Activated CD4-positive, alpha-beta T cell treated with anti-CD3 and anti-CD28 coated beads for 48 hours (primary cell): ENCODE measurements at places on chromosomes 16 and 17.

GRCh38 chr16:1472974-1473373 is 1.9 kb downstream of the CLCN7 start:
- no peak for DNase-seq

DNA sequence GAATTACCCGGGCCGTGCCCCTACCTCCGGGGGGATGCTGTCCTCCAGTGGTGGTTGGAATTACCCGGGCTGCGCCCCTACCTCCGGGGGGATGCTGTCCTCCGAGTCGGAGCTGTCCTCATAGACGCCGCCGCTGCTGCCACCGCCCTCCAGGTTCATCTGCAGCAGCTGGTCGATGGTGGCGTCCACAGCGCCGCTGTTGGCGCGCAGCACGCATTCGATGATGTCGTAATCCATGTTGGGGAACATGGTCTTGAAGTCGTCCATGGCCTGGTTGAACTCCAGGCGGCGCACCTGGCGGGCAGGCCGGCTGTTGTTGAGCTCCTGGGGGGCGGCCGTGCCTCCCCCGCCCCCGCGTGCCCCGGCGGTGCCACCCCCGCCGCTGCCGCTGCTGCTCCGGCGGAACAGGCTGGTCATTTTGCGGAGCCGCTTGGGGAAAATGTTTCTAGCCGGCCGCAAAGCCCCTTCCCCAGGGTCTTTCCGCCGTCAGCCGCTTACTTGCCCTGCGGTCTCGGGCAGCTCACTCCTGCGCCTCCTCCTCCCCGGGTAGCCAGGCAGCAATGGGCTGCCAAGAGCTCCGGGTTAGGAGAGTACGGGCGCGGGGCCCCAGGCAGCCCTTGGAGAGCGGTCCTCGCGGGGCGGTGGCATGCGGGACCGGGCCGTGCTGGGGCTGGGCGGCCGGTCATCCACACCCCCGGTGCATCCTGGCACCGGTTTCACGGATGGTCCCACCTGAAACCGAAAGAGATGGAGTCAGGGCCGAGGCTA is 35.5 kb upstream of the MRPS23 start:
- DNase-seq, result no peak

DNA sequence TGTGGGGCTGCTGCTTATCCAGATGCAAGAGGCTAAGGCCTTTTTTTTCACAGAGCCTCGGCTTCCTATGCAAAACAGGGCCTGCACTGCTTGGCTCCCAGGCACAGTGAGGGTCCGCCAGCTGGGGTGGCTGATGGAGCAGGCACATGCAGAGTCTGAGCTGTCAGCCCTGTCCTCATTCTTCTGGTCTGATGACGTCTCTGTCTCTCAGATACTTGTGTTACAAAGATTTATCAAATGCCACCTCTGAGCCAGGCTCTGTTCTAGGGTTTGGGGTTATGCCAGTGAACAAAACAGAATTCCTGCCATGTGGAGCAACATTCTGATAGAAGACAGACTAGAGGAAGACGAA is 4.8 kb downstream of the RNF40 start:
- DNase-seq, result no peak

GRCh38 chr17:40686192-40686591 is 17.4 kb downstream of the KRT24 start:
- DNase-seq, result no peak

DNA sequence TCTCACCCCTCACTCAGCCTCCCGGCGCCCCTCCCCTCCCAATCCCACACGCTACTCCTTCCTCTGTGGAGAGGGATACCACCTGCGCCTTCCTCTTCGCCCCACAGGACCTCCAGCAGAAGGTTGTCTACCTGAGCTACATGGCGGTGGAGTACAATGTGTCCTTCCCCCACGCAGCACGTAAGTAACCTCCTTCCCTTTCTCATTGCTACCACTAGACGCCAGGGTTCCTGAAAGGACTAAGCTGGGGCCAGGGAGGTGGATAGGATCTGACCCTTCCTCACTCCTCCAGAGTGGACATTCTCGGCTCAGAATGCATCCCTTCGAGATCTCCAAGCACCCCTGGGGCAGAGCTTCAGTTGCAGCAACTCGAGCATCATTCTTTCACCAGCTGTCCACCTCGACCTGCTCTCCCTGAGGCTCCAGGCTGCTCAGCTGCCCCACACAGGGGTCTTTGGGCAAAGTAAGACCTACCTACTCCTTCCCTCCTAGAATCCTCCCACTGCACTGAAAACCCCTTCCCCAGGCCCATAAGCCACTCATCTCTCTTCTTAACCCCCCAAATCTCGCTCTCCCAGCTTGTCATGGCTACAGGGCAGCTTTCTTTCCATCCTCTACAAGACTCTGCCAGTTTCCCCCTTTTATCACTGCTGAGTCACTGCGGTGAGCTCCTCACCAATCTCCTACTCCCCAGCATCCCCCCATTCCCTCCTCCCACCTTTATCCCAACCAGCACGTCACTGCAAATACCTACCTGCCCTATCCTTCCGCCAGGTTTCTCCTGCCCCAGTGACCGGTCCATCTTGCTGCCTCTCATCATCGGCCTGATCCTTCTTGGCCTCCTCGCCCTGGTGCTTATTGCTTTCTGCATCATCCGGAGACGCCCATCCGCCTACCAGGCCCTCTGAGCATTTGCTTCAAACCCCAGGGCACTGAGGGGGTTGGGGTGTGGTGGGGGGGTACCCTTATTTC is 1.5 kb downstream of the CD68 start:
- DNase-seq, result no peak

- no peak for DNase-seq
These were observed 1.5 kb downstream of the CPNE2 start for GRCh38 chr16:57093666-57094564.

- DNase-seq, result no peak
These were observed 85.9 kb upstream of the SMURF2 start for GRCh38 chr17:64747938-64748540.

DNA sequence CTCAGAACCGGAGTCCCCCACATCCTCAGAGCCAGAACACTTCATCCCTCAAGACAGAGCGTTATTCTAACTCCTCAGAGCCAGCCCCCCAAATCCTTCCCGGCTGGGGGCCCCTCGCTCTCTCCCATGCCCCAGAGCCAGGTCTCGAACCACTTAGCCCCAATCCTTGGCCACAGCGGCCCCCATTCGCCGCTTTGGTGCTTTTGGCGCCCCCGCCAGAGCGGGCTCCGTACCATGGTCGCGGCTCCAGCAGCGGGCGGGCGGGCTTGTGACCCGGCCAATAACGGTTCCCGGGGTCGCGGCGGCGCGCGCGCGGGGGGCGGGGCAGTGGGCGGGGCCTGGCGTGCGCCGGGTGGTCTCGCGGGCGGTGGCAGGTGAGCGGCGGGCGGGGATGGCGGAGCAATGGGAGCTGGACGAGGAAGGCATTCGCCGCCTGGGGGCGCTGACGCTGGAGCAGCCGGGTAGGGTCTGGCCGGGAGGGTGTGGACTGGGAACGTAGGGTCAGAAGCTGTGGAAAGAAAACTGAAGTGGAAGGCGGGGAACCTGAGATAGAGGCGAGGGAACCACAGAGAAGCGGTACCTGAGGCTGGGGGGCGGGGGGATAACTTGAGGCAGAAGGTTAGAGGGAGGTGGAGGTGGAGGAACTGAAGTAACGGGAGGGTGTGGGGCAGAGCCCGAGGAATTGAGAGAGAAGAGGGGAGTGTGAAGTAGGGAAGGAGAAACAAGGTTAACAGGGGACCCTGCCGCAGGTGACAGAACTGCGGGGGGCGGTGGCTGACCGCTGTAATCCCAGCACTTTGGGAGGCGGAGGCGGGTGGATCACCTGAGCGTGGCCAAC is at the start of the genes KCTD19 and LRRC36:
Gene KCTD19 (minus strand): TSS at position 270 of the 838 bp plus-strand sequence. CDS start 34 bp downstream, at position 236.
Gene LRRC36 (plus strand): TSS at position 344 of the 838 bp plus-strand sequence. CDS start 48 bp downstream, at position 392.
- peak; percentile 80 for DNase-seq

GRCh38 chr16:4212934-4213296 is 29.0 kb downstream of the SRL start:
- no peak for DNase-seq

DNA sequence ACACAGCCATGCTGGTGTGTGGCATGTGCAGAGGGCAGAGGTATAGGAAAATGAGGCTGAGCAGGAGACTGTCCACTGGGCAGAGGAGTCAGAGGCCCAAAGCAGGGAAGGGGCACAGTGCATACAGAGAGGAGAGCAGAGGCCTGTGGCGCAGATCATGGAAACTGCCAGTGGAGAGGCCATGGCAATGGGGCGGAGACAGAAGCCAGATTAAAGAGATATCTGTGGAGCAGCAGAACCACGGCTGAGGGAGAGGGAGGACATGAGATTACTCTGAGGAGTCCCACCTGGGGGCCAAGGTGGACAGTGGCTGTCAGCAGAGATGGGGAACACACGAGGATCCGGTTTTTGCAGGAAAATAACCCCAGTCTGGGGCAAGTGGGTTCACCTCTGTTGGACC is 43.3 kb downstream of the RANBP10 start:
- no peak for DNase-seq

- DNase-seq, result no peak
These were observed 11.8 kb downstream of the PRCD start for GRCh38 chr17:76551685-76552084.

GRCh38 chr17:82316651-82317393 is 586 bp downstream of the CD7 start:
- peak; percentile 45 for DNase-seq

DNA sequence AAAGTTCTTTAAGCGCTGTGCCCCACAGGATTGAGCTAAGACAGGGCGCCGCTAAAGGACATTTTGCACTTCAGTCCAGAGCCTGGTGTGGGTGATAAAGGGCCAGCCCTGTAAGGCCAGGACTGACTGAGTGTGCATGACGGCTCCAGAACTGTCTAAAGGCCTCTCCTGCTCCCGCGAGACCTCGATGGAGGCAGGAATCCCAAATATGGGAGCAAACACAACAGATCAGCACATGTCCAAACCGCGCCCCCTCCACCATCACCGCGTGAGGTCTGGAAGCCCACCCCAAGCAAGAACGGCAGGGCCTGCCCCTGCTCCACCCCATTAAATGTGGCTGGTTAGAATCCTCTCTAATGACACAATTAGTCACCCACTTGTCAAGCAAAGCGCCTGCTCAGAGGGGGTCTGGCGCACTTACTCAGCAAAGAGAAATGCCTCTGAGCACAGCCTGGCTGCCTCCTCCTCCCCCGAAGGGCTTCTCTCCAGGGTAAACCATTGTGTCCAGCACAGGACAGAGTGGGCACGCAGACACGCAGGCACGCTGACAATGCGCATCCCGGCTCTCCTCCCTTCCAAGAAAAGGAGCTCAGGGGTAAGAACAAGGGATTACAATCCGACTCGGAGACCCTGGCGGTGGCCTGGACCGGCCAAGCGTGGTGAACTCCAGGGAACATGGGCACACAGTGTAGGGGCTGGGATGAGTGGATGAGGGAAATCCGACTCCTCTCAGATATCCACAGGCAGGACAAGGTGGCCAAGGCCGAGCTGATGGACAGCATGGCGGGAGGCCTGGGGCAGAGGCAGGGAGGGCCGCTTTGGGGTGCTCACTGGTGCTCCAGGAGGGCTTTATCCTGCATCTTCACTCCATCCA is 1.5 kb downstream of the MXRA7 start:
- DNase-seq, result no peak

DNA sequence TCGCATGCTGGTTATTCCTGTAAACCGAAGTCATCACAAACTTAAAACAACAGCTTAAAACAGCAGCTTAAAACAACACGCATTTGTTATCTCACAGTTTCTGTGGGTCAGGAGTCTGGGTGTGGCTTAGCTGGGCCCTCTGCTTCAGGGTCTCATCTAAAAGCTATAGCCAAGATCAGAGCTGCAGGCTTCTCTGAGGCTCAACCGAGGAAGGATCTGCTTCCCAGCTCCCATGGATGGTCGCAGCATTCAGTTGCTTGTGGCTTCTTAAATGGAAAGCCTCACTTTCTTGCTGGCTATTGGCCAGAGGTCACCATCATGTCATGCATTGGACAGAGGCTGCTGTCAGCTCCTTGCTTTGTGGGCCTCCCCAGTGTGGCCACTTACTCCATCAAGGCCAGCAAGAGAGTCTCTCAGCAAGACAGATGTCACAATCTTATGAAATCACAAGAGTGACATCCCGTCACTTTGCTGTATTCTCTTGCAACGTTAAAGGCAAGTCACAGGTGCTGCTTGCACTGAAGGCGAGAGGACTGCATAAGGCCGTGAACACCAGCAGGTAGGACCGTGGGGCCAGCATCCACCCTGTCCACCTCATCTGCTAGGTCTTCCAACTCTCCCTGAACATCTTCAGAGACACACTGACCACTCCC is 117.9 kb upstream of the TNRC6C start:
- DNase-seq, result no peak

- no peak for DNase-seq
These were observed 19.9 kb upstream of the C16orf78 start for GRCh38 chr16:49353680-49354079.

DNA sequence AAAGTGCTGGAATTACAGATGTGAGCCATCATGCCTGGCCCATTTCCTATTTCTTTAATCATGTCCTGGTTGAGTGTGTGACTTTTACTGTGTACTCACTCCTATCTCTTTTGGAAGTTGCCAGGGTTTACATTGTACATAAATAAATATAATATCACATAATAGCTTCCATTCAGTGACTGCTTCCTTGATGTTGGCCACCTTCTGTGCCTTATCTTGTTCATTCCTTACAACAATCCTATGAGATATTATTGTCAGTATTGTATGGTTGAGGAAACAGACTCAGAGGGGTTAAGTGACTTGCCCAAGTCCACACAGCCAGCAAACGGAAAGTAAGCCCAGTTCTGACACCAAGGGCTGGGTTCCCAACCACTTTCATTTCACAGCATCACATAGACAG is 16.9 kb downstream of the TMC5 start:
- DNase-seq, result no peak

- DNase-seq, result no peak
These were observed 227.9 kb downstream of the MSI2 start for GRCh38 chr17:57484081-57484666.

GRCh38 chr17:36705874-36706731 is 104.7 kb downstream of the MRM1 start:
- DNase-seq, result peak; percentile 67

- DNase-seq, result no peak
These were observed 50.6 kb upstream of the STH start for GRCh38 chr17:45948498-45948880.

DNA sequence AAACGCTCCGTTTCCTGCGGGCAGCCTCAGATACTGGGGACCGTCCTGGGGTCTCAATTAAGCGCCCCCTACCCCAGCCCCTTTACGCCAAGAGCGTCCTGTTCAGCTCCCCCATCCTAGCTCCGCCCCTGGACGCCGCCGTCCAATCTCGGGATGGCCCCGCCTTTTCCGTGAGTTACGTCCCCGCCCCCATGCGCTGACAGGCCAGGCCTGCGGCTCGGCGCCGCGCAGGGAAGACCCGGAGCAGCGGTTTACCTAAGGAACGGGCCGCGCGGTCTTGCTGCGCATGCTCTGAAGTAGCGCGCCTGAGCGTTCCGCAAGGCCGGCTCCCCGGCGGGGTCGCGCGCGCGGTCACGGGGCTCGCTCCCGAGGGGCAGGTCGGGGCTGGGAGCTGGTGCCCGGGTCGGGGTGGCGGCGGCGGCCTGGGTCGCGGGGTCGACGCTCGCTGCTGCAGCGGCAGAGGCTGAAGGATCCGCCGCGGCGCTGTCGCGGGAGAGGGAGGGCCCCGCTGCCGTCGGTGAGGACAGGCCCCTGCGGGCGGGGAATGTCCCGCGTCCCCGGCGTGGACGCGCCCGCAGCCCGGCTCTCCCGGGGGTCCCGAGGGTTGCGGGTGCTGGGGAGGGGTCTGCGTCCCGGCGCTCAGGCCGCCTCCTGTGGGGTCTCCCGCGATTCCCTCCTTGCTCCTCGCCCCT is at the start of gene FLYWCH1:
Gene FLYWCH1 (plus strand): TSS at position 294 of the 692 bp plus-strand sequence. CDS start 17,755 bp downstream, outside the sequence.
- DNase-seq, result peak; percentile 100
